ENCODE measurements at places on chromosomes 12 and 14.

DNA sequence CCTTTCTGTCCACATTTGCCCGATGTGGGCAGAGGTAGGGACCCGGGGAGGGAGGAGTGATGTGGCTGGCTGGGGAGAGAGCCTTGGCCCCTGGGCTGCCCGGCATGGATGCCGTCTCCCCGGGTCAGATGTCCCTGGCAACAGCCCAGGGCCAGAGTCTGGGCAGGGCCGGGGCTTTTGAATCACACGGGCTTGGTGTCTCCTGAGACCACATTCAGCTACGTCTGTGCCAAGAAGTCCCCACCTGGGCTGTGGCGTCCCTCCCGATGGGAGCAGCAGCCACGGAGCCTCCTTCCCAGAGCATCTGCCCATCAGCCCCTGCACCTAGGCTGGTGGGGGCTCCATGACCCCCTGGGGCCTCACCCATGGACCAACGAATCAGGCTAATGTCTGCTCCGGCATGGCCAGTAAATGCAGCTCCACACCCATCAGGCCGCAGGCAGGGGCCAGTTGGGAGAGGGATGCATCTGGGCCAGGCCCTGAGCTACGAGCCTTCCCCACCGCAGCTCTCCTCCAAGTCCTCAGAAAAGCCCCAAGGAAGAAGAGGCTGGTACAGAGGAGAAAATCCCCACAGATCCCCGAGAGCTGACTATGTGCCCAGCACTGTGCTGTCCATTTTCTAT lies 109.4 kb downstream of the RFLNA start:
- no peak for DNase-seq

DNA sequence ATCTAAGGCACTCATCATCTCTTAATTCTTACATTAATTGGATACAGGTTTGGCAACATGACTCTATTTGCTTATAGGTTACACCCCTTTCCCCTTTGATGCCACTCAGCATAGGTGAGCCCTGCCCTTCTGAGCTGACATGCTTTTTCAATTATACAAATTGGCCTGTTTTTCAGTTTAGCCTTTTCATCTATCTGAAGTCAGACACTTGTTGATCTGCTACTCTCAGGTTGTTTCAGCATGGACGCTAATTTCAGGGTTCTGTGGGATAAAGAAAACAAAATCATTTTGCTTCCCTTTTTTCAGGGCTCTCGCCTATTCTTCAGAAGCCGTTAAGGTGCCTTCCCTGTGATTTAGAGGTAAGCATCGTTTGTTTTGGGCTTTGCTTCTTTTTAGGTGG lies 55.3 kb downstream of the DACT1 start:
- no peak for DNase-seq

DNA sequence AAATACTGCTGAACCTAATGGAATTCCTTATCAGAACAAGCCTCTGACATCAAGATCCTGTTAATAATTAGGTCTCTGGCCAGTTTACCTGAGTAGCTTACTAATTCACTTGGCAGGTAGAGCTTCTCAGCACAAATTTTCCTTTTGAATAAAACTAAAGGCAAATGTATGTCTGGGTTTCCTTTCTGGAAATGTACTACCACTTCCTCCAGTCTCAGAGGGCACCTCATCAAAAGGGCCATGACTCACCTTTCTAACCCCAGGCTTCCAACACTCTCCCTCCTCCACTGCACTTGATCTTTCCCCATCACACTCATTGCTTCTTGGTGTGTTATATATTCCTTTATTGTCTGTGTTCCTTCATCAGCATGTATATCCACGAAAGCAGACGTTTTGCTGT lies 90.5 kb downstream of the SLC2A13 start:
- DNase-seq = no peak

DNA sequence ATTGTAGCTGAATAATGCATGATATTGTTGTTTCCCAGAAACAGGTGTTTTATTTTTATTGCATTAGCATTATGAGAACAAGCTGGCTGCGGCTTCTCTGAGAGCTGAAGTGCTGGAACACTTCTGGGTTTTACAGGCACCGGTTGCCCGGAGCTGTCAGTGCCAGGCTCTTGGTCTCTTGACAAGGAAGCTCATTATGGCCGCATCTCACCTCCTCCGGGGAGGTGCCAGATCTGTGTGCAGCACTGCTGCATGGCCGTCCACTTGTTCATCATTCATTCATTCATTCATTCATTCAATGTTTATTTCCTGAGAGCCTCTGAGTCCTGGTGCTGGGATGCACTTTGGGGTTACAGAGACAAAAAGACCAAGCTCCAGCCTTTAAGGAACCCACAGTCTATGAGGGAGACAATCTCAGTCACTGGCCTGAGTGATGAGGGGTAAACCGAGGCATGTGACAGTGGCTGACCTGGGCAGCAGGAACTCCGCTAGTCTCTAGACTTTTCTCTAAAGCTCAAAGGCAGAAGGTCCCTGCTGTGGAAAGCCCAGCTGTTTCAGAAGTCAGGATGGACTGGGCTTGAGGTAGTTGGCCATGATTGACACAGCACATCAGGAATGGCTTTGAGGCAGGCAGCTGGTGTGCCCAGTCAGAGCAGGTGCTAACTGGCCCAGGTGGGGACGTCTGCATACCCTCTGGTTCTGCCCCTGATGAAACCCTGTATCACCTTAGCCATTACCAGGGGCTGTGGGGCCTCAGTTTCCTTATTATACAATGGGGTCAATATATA lies 181.0 kb downstream of the ADGRD1 start:
- no peak for DNase-seq

- no peak for DNase-seq
Observed at GRCh38 chr12:26091822-26092221, 33.0 kb downstream of the BHLHE41 start.

GRCh38 chr14:93688820-93689219 lies 99.5 kb downstream of the PRIMA1 start:
- no peak for DNase-seq

GRCh38 chr12:47082796-47083621 lies 3.2 kb upstream of the AMIGO2 start:
- peak; percentile 87 for DNase-seq

DNA sequence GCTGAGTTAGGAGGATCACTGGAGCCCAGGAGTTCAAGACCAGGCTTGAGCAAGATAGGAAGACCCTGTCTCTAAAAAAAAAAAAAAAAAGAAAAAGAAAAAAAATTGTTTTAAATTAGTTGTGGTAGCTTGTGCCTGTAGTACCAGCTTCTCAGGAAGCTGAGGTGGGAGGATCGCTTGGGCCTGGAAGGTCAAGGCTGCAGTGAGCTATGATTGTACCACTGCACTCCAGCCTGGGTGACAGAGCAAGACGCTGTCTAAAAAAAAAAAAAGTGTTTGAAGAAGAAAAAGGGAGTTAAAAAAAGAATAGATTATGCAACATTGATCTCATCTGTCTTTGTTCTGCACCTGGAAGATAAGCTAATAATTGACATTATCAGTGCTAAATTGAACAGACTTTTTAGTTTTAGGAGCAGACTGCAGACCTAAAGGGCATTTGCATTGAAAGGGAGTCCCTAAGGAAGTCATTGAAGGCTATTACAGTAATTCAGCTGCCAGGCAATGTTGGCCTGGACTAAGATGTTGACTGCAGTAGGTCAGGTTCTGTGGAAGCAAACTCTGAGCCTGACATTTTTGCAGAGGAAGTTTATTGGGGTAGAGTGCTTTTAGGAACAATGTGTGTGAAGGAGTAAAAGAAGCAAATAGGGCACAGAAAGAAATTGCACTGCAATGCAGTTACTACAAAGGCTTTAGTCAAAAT lies 215.8 kb downstream of the PCNX1 start:
- DNase-seq = no peak

DNA sequence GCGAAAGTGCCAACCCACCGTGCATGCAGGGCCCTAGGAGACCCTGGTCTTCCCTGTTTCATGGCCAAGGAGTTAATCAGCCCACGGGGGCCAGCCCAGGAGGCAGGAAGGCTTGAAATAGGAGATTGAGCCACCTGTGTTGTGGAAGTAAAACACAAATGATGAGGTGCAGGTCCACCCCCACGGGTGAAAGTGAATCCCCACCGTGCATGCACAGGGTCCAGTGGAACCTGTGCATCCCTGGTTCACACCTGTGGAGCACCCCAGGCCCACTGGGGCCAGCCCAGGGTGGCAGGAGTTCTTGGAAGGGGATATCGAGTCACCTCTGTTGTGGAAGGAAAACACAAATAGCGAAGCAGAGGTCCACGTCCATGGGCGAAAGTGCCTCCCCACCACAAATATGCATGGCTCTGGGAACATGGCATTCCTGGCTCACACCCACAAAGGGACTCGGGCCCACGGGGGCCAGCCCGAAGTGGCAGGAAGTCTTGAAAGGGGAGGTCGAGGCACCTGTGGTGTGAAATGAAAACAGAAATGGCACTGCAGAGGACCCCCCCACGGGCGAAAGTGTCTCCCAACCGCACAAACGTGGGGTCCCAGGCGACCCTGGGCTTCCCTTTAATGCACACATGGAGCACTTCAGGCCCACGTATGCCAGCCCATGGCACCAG lies 381.5 kb downstream of the ALG10 start:
- DNase-seq = no peak

- DNase-seq = no peak
Observed at GRCh38 chr14:32313844-32314376, 15.2 kb upstream of the AKAP6 start.

All from AG04449 (cell line).